ENCODE measurements at places on chromosomes 5 and 9. TPM values are rescaled to one million over a fixed set of nuclear protein-coding genes. Genes with fewer than 3 reads are reported as not detected.

DNA sequence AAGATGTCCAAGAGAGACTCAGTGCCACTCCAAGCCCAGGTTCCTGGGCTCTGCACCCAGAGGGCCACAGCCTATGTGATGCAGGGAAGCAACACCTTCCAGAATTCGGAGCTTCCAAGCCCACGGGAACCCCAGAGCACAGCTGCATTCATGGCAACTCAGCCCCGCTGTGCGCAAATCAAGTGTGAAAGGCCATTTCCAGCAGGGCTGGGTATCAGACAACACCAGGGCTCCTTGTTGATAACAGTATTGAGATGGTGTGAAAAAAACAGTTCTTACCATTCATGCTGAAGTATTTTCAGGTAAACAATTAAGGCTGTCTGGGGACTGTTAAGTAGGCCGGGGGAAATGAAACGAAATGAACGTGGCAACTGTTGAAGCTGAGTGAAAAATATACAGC, 10.1 kb downstream of the ROR2 start:
- no peak for DNase-seq

DNA sequence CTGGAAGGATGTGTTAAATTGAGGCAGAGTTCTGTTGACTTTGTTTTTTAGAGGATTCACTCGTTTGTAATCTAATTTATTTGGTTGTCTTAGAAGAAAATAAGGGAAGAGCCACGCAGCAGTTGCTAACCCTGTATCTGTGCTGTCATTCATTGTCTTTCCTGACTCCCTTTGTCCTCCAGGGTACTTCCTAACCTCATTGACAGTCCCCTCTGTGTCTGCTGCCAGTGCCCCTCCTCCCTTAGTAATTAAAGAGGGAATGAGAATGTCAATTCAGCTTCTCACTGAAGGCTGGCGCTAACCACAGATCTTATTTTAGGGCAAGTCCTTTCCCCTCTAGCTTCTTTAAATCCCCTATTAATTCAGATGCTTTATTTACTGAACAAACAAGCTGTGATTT, 84.0 kb downstream of the MAST4 start:
- no peak for DNase-seq

DNA sequence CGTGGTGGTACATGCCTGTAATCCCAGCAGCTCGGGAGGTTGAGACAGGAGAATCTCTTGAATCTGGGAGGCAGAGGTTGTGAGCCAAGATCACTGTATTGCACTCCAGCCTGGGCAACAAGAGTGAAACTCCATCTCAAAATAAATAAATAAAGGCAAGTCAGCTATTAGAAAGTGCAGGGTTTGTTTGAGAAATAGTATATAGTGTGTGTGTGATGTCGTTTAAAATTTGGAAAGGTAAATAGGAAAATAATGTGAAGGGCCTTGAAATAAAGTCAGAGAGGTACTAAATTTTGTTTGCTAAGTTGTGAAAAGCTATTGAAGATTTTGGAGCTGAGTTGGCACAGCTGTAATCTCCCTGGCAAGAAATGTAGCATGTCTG, 17.8 kb downstream of the ZNF131 start:
- no peak for DNase-seq

EQTN gene
- 0.44 TPM for total RNA-seq

LCN12 gene
- 3.4 TPM for total RNA-seq
